ENCODE measurements at places on chromosomes 5 and 9. TPM values are rescaled to one million over a fixed set of nuclear protein-coding genes. Genes with fewer than 3 reads are reported as not detected.

PCDHB9 gene
- 0.50 TPM for total RNA-seq

PRDM9 gene
- total RNA-seq = not detected

ANKRD31 gene
- total RNA-seq = 0.33 TPM

BSPRY gene
- 0.17 TPM for total RNA-seq

RMRP gene
- 13,112 TPM for total RNA-seq

CEL gene
- total RNA-seq = 0.50 TPM

DNA sequence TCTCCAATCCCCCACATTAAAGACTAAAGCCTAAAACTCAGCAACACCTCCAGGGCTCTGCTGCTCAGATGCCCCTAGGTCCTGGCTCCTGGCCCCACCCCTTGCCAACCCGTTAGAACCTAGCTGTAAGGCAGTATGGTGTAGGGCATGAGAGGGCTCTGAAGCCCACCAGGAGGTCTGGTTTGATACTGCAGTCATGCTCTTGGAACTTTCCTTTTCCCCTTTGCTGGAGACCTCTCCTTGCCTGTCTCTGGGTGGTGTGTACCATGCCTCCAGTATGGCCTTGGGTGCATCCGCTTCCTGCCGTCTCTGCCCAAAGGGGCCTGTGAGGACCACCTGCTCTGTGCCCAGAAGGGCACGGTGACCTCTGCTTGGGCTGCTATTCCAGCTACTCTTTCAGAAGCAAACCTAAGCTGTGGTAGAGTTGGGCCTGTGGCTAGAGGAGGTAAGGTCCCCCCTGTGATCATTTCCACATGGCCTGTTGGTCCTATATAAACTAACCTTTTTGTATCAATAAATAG, 3.5 kb downstream of the TENT4A start:
- DNase-seq = no peak

DNA sequence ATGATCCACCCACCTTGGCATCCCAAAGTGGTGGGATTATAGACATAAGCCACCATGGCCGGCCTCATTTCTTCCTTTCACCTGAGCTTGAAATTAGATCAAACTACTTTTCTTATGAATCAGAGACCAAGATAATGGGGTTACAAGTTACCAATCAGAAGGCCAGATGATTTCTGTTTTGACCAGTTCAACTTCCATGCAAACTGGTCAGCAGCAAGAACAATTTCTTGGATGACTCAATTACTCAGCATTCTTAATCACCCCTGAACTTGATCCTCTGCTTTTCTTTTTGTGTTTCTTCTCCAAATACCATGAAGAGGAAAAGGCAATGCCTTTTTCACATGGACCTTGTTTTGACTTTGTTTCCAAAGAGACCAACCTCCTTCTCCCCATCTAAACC, 10.0 kb upstream of the PLIN2 start:
- peak; percentile 60 for DNase-seq

DNA sequence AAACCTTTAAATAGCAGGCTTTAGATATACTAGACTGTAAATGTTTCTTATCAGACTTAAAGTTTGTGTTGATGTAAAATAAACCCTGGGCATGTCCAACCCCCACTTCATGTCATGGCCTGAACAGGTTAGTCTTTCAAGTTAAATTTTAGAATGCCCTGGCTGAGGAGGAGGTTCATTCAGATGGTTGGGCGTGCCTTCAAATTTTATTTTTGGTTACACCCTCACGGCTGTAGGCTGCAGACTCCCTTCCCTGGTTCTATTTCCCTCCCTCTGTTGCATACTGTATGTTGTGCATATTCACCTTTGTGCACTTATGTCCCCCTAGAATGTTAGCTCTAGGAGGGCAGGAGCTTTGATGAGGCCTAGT, 5.3 kb upstream of the BICD2 start:
- no peak for DNase-seq

- no peak for DNase-seq
These were observed 650.5 kb downstream of the ACTL7B start for GRCh38 chr9:108205276-108205675.

DNA sequence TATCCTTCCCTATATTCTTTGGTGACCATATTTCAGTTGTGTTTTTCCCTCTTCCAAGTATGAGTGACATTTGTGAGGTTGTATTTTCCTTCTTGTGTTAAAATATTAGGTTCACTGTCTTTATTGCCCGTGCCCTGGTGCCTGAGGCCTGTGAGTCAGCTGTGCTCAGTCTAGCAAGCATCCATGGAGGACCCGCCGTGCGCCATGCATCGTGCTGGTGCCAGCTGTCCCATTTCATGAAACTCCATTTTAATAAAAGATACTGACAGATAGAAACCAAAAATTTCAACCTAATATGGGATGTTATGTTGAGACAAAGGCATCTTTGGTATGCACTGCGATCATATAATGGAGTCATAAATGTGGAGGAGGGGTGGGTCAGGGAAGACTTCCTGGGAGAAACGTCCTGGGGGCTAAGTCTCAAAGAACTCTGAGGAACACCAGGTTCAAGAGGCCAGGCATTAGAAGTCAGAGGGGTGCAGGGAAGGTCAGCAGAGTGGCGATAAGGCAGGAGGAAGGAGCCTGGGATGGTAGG, 34.0 kb upstream of the FGF1 start:
- DNase-seq = no peak

- DNase-seq = peak; percentile 51
These were observed 132.9 kb upstream of the ACO1 start for GRCh38 chr9:32251539-32251938.

DNA sequence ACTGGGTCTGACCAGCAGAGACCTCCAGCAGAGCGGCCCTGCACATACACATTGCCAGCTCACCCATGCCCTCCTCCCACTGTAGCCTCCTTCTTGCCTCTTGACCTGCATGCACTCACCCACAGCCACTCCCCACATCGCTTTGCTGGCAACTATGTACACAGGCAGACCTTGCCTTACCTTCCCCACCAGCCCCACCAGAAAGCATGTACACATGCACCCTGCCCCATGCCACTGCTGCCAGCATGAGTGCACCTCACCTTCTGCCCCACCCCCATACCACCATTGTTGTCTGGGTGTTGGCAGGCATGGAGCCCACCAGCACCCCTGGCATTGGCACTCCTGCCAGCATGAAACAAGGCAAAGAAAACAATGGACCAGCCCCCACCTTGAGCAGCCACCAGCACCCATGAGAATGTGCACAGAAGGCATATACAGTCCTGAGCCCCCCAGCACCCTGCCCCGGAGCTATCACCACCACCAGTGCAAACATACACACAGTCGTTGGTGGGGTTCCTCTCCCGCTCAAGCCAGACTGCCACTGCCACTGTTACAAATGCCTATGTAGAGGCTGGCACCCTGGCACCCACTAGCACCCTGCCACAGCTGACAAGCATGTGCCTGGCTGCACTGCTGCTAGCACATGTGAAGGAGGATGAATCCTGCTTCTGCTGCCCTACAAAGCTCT, 171.4 kb upstream of the NR4A3 start:
- DNase-seq = no peak

GRCh38 chr9:119775410-119775809, 406.2 kb upstream of the BRINP1 start:
- no peak for DNase-seq

DNA sequence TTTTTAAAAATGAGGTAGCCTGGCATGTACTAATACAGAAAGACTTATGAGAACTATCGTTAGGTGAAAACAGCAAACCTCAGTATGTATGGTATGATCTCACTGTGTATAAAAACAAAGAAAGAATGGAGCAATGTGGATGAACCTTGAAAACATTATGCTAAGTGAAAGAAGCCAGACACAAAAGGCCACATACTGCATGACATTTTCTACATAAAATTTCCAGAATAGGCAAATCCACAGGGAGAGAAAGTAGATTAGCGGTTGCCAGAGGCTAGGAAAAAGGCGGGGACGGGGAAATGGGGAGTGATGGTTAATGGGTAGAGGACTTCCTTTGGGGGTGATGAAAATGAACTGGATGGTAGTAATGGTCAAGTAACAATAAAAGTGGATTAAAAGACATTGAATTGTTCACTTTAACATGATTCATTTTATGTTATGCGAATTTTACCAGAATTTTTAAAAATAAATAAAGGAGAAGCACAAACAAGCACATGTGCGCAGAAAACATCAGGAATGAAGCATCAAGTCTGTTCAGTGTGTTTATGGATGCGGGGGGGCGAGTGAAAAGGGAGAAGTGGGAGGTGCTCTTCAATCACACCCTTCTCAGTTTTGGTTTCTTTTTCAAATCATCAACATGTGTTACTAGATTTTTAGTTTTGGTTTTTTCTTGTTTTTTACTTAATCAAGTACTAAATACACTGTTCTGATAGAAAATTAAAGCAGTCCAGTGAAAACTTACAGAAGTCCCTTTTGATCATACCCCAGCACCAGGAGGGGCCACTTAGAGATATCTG, 16.3 kb downstream of the ROR2 start:
- no peak for DNase-seq

DNA sequence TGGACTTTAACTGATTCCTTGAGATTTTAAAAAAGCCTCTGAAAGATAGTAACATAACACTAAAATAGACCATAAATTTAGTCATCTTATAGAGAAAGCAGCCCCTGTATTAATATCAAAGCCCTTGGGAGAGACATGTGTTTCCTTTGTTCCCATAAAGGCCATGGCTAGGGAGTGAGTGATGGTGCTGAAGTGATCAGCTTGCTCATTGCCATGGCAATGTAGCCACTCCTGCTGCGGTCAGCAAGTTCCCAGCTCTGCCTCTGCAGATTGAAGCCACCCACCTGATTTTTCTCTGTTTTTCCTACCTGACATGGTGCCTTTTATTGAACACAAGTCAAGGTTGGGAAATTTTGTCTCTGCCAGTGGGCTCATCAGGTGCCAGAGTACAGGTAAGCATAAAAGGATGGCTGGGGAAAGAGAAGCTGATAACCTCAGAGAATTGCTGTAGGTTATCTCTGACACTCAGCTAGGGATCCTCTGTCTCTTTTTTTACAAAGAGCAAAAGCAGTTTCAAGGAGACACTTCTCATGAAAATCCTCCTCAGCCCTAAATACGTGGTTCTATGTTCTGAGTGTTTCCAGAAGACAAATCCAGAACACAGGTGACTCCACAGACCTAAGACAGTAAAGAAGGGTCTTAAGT, 296.3 kb upstream of the NMUR2 start:
- no peak for DNase-seq

DNA sequence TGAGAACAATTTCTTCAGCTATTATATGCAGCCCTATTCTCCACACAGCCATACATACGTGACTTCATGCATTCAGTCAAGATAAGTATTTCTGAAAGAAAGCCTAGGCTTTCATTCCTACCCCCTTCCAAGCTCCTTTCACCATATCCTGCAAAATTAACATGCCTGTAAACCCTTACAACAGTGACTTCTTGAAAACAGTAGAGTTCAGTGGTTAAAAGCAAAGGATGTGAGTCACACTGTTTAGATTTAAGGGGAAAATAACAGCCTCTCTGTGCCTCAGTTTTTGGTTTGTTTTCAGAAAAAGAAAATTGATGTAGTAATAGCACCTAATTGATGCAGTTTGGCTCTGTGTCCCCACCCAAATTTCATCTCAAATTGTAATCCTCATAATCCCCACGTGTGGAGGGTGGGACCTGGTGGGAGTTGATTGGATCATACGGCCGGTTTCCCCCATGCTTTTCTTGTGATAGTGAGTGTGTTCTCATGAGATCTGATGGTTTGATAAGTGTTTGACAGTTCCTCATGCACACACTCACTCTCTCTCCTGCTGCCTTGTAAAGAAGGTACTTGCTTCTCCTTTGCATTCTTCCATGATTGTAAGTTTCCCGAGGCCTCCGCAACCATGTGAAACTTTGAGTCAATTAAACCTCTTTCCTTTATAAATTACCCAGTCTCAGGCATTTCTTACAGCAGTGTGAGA, 264.8 kb downstream of the CETN3 start:
- DNase-seq = peak; percentile 11

GRCh38 chr5:167307042-167307441, 984.4 kb upstream of the WWC1 start:
- DNase-seq = no peak

GRCh38 chr5:15897656-15898055, 281.9 kb downstream of the MARCHF11 start:
- DNase-seq = no peak

GRCh38 chr5:111722140-111722539, 34.9 kb downstream of the NREP start:
- no peak for DNase-seq

GRCh38 chr5:54443270-54443669, 12.2 kb upstream of the HSPB3 start:
- peak; percentile 2 for DNase-seq

DNA sequence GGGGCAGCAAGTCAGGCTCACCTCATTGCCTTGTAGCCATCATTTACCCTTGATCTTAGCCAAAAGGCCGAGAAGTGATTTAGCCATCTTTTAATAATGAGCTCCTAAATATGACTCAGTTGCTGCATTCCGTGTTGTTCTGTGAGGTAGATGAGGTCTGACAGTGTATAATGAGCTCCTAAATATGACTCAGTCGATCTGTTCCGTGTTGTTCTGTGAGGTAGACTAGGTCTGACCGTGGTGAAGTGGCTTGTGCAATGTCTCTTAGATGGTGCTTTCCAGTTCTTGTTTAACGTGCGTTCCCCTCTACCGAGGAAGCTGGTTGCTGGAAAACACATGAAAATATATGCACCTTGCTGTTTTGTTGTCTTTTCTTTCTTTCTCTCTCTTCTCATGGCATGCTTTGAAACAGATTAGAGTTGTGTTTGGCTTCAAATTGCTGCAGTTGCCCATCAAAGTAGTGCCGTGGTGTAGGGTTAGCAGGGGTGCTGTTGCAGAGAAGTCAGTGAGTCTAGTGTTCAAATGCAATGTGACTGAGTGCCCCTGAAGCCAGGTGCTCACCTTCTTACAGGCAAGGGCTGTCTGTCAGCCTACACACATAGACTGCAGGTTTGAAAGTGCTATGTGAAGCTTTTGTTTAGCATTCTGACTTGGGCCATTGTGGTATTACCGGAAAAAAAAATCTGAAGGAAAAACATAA, 118.6 kb downstream of the KDM4C start:
- DNase-seq = peak; percentile 22

DNA sequence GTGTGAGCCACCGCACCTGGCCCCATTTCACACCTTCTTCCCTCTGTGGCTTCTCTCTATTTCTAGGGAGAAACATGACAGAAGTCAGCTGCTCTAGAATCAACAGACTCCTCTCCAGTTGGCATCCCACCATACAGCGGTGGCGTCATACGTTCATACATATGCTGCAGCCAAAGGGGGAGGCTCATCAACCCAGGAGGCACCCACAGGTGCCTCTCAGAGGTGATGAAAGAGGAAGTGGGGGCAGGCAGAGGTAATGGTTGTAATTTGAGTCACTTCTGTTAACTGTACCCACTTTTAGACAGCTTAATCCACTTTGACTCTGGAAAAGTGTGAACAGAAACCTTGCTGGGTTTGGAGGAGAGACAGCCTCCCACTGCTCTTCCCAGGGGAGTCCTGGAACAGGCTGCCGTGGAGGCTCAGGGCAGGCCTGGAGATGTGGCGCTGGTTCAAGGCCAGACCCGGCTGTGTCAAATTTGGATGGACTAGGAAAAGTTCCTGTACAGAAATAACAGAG, 47.3 kb upstream of the SUB1 start:
- DNase-seq = no peak

DNA sequence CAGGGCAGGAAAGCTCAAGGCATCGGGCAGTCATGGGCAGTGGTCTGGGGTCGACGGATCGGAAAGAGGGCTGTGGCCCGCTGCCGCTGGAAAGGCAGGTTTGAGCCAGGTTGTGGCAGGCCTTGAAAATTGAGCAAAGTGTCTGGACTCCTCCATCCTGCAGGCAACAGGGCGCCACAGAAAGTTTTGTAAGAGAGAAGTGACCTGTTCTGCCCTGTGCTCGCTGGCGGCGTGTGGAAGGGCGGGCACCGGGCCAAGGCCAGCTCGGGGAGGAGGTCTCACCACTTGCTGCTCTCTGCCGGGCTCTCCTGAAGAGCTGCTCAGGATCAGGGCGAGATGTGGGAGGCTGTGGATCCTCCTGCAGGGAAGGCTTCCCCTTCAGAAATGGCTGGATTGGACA, 41.4 kb upstream of the FAT2 start:
- DNase-seq = no peak

Data from mammary epithelial cell (primary cell).